Sciatic nerve (tissue), 2 donors: ENCODE measurements at places on chromosomes 16 and 17.

DNA sequence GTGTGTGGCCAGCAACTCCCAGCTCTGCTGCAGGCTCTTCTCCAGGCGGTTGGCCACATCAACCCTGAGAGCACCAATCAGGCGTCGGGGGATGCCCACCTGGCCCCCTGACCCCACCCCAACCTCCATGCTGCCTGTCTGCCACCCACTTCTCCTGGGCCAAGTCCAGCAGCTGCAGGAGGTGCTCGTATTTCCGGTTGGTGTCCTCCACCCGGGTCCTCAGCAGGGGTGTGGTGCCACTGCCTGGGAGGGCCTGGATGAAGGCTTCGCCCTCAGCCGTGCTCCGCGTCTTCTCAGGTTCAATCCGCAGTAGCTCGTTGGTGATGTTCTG lies 44.6 kb downstream of the UBN1 start:
- DNase-seq: no peak

DNA sequence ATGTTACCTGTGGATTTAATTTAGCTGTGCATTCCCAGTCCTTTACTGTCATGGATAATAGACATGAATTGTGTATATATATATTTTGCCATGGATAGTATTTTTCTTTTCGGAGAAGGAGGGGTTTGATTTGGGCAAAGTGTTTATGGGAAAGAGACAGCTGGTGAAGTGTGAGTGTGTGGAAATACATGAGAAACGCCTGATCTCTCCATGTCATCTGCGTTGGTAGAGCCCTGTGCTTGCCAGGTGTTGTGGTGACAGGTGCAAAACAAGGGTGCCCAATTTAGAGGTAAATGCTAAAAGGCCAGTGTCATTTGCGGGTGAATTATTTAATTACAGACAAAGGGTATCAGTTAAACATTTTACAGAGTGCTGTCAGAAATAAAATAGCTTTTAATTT lies 23.4 kb downstream of the NDEL1 start:
- DNase-seq: no peak

- DNase-seq: no peak
Measured at GRCh38 chr16:2955779-2956578, 8.1 kb upstream of the KREMEN2 start.

DNA sequence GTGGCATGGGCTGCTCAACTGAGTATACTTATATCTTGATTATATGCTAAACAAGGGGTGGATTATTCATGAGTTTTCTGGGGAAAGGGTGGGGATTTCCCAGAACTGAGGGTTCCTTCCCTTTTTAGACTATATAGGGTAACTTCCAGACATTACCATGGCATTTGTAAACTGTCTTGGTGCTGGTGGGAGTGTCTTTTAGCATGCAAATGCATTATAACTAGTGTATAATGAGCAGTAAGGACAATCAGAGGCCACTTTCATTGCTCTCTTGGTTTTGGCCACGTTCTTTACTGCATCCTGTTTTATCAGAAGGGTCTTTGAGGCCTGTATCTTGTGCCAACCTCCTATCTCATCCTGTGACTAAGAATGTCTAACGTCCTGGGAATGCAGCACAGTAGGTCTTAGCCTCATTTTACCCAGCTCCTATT lies 12.0 kb downstream of the PRR11 start:
- DNase-seq: no peak

DNA sequence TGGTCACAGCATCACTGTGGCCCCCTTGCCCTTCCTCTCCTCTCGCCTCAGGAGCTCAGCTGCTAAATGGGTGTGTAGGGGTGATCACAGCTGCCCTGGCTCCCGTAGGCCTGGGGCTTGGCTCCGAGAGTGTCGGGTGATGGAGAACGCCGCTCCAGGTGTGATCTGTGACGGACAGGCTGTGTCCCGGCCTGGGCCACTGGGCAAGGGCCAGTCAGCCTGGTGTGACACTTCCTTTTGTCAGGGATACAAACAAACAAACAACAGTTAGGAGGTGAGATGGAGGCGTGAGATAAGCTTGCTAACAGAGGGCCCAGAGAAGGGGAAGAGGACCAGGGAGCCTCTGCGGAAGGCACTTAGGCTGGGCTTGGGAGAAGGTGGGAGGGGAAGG lies 2.0 kb downstream of the ADGRG1 start:
- no peak for DNase-seq

GRCh38 chr17:5762191-5762590 lies 177.9 kb upstream of the NLRP1 start:
- no peak for DNase-seq

DNA sequence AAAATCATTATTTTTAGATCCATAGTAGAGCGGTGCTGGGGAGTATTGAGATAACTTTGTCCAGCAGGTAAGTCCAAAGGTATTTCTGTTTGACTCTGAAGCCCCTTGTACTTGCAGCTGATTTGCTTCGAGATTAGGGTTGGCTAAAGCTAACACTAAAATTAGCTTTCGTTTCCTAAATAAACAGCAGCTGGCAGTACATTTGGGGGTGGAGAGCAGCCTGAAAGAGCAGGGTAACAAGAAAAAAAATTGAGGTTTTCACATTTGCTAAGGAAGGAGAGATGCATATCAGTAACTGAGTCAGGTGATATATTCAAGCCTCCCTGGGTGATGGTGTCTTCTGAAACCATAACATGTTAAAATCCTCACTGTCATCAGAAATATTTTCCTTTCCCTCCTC lies 37.4 kb upstream of the TMC5 start:
- DNase-seq: no peak

DNA sequence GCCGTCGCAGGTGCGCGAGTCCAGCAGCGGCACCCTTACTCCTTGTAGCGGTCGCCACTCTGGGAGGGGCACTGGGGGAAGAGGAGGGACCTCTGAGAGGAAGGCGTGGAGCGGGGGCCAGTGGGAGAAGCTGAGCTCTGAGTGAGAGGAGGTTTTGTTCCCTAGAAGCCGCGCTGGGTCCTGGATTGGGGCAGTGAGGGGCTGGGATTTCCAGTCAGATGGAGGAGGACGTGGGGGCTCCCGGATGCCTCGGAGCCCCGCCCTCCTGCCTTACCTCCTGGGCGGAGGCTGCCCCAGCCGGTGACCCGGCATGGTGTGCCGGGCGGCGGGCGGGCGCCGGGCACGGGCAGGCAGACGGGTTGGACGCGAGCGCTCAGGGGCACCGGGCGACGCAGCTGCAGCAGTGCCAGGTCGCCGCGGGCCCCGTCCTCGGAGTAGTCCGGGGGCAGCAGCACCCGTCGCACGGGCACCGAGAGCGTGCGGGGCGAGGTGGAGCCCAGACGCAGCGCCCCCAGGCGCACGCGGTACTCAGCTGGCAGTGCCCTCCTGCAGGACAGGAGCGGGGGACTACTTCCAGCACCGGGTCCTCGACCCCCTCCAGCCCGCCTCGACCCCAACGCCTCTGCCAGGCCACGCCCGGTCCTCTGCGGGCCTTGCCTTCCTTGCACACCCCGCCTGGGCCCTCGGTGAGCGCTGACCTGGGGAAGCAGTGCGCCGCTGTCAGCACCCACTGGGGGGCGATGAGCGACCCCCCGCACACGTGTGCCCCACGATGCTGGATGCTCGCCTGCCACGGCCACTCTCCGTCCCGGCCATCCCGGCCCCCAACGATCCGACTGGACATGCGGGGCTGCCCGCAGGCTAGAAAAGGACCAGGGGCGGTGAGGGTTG lies 2.0 kb downstream of the PRSS33 start:
- peak; percentile 58 for DNase-seq

DNA sequence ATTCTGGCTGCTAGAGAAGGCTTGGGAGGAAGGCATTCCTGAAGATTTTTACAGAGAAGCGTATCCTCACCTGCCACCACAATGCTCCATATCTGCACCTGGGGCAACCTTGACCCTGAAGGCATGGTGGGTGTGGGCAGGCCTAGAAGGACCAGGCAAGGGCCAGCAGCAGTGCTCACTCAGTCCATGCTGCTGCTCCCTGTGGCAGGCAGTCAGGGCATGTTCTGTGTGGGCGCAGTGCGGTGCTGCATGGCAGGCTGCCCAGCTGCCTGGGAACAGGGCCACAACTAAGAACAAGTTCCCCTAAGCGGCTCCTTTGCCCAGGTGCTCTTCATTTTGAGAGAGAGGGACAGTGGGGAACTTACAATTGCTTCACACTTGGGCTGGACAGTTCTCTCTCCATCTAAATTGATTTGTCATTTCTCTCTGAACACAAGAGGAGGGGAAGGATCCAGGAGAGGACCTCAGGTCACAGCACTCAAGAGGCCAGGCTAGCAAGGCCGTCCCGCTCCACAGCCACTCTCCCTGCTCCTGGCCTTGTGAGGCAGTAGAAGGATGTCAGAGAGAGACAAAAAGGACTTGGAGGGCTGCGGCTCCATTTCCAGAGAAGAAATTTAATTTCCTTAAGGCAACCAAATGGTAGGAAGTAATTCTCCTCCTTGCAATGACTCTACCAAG lies 158.8 kb downstream of the AATF start:
- DNase-seq: no peak

GRCh38 chr17:44358066-44358465 lies 5.6 kb downstream of the FAM171A2 start:
- no peak for DNase-seq

GRCh38 chr16:14196011-14196410 lies 124.9 kb downstream of the MRTFB start:
- DNase-seq: no peak

- DNase-seq: no peak
Measured at GRCh38 chr16:24753437-24753836, 24.0 kb downstream of the TNRC6A start.

- no peak for DNase-seq
Measured at GRCh38 chr17:12438813-12439586, 226.7 kb upstream of the MYOCD start.

- no peak for DNase-seq
Measured at GRCh38 chr17:72123530-72124437, 3.0 kb downstream of the SOX9 start.

DNA sequence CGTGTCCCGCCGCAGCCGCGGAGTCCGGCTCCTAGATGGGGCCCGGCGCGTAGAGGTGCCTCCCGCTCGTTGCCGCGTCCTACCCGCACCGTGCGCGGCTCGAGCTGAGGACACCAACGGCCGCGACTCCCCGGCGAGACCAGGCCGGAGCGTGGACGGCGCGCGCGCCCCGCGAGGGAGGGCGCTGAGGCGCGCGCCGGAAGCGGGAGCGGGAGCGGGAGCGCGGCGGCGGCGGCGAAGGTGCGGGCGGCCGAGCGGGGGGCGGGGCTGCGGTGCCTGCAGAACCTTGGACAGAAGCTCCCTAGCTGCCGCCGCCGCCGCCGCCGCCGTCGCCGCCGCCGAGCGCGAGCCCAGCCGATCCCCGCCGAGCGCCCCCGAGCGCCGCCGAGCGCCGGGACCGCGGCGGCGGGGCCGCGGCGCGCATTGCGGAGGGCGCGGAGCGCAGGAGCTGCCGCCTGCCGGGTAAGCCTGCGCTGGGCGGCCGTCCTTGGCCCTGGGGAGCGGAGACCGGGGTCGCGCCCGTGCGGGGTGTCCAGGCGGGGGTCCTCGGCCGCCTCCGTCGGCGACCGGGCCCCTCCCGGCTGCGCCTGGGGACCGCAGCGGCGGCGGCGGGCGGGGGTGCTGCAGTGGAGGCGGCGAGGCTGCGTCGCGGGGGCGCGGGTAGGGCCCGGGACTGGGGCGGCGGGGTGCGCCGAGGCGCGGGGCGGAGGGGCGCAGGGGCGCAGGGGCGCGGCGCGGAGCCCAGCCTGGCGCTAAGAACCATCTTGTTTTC lies at the start of gene CDK5R1:
CDK5R1 (plus strand) TSS at position 293 of the 772 bp plus-strand sequence. CDS start 628 bp downstream, outside the sequence.
- DNase-seq: peak; percentile 77

DNA sequence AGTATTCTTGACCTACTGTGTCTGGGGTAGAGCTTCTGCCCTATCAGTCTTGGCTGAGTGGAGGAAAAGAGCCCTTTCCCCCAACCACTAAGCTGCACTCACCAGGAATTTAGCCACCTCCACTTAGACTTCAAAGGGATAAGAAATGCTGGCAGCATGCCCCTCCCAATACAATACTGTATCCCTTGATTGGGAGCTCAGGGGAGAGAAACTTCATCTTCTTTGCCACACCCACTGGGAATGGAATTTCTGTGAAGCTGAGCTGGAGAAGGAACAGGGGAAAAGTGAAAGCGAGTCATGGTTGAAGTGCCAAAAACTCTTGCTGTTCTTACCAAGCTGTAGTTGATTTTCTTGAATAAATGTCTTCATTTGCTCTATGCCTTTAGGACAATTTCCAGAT lies 68.8 kb downstream of the CEP112 start:
- DNase-seq: no peak

DNA sequence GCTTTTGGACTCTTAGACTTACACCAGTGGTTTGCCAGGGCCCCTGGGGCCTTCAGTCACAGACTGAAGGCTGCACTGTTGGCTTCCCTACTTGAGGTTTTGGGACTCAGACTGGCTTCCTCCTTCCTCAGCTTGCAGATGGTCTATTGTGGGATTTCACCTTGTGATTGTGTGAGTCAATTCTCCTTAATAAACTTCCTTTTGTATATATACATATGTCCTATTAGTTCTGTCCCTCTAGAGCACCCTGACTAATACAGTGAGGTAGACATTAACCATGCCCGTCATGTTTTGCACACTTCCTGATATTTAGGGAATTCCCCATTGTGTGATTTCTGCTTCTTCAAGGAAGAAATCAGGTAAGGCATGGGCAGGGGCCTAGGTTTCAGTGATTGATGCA lies 147.8 kb upstream of the CA10 start:
- DNase-seq: no peak

DNA sequence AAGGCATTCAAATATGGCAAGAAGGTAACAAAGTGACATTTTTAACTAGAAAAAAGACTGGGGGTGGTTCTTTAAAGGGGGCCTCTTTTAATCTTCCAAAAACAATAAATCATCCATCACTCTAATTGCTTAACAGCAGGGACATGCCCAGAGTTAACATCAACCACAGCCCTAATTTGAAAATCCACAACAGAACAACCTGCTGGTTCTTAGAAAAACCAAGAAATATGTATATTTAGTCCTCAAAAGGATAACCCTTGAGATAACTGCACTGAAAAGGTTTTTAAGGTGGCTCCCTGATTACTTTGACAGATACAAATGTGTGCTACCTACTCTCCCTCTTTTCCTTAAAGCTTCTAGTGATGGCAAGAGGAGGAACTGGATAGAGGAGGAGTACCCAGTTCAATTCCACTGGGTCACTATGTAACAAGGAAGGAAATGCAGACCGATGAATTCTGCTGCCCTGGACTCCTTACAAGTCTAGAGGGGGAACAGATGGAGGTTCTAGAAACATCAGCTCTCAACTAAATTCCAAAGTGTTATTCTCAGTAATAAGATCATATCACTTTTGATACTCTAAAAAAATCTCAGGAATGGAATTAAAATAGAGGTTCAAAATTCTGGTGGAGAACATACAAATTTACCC lies 54.3 kb downstream of the N4BP1 start:
- no peak for DNase-seq

GRCh38 chr16:67277294-67277998 lies 1.9 kb upstream of the PLEKHG4 start:
- no peak for DNase-seq
